Activated CD8-positive, alpha-beta memory T cell treated with anti-CD3 and anti-CD28 coated beads for 1 hour (primary cell): ENCODE measurements at places on chromosomes 4 and X.

GRCh38 chr4:66475596-66475995, 805.3 kb upstream of the EPHA5 start:
- no peak for DNase-seq

- DNase-seq: no peak
These were observed at the start of gene GUCY1A1 for GRCh38 chr4:155666344-155667221. TSS of gene GUCY1A1 (plus strand) at chr4:155666848. CDS start at chr4:155696868, 30,020 bp downstream.

- no peak for DNase-seq
These were observed 95.3 kb upstream of the EGFL6 start for GRCh38 chrX:13474164-13474516.

- DNase-seq: no peak
These were observed 102.6 kb upstream of the PRKX start for GRCh38 chrX:3815896-3816664.

GRCh38 chrX:19846995-19847790, 40.2 kb downstream of the SH3KBP1 start:
- DNase-seq: no peak

DNA sequence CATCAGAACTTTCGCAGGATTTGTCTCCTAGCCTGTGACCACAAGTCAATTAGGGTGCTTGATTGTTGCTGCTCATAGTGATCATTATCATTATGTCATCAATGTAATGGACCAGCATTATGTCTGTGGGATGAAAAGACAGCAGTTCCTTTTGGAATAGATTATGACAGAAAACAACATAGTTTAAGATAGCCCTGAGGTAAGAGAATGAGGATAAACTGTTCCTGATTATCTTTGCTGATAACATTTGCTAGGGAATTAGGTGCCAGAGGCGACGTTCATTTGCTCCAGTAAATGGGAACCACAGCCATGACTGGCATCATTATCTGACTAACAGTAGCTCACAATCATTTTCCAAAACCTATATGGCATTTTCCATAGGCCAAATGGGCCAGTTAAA, 12.7 kb upstream of the THOC2 start:
- DNase-seq: no peak

DNA sequence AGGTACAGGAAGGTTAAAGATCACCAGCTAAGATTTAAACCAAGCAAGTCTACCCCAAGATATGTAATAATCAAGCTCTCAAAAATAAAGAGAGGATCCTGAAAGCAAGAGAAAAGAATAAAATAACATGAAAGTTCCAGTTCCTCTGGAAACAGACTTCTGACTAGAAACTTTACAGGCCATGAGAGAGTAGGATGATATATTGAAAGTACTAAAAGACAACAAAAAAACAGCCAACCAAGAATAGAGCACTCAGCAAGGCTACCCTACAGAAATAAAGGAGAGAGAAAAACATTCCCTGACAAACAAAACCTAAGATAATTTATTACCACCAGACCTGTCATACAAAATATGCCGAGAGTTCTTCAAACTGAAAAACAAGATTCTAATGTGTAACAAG, 450.5 kb downstream of the ARAP2 start:
- DNase-seq: no peak

DNA sequence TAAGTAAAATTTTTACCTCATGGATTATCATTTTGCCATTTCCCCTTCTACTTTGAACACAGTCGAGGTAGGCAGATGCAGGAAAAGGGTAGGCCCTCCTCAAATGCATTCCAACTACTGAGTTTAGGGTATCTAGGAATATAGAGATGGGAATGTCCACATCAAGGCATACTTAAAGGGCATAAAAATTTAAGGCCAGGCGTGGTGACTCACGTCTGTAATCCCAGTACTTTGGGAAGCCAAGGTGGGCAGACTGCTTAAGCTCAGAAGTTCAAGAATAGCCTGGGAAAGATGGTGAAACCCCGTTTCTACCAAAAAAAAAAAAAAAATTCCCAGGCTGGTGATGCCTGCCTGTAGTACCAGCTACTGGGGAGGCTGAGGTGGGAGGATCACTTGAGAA, 146.5 kb downstream of the PDGFC start:
- DNase-seq: no peak

GRCh38 chrX:94850811-94851210, 1176.8 kb downstream of the FAM133A start:
- DNase-seq: no peak

DNA sequence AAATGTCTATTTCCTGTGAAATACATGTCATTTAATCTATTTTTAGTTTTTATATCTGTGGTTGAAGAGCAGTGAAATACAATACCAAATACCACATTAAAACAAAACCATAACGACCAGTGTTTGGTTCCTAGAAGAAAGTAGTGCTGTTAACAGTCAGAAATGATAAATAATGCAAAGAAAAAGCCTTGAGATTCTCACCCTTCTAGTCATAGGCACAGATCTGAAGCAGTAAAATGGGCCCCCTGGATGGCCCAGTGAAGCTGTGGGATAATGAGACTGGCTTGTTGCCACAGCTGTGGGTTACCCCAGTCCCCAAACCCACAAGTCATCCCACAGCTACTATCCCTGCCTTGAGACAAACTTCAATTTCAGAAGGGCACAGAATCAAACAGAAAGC, 137.3 kb upstream of the RPL34 start:
- DNase-seq: no peak

DNA sequence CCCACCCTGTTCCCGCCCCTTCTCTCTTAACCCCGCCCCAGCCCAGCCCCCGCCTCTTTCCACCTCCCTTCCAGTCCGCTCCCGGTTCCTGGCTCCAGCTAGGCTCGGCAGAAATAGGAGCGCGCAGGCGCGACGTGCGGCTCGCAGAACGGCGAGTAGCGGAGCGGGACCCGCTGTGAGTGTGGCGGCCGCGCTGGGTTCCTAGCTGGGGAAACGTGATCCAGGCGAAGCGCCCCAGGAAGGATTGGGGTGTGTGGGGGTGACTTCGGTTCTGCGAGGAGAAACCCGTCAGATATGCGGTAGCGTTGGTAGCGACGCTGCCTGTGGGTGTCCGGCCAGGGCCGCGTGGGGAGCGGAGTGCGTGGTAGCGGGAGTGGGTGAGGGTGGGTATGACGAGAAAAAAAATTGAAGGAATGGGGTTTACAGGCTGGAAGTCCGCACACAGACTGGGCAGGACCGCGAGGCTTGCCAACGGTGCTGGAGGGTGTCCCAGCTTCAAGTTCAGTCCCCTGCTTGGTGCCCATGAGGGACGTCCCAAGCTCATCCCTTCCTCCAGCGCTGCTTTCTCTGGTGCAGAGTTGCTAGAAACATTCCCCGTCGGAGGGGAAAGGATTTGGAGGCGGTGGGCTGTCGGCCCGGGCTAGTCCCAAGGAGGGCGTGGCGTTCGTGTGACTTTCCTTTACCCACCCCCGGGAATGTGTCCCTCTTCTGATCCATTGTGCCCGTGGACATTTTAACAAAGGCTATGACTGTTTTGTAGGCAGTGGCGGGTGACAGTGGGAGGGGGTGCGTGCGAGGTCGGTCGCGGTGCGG, at the start of gene PRRG1:
Gene PRRG1 (plus strand): TSS at position 144 of the 813 bp plus-strand sequence. CDS start 56,886 bp downstream, outside the sequence.
- DNase-seq: no peak

GRCh38 chrX:8341814-8342590, 122.6 kb upstream of the VCX3B start:
- no peak for DNase-seq

GRCh38 chrX:105636667-105637066, 185.7 kb upstream of the NRK start:
- DNase-seq: no peak

- no peak for DNase-seq
These were observed 475.5 kb downstream of the CCSER1 start for GRCh38 chr4:90602726-90603125.

- DNase-seq: no peak
These were observed 95.1 kb upstream of the BOD1L1 start for GRCh38 chr4:13722649-13723048.

GRCh38 chr4:94757192-94758140, at the start of gene BMPR1B:
TSS of gene BMPR1B (plus strand) at chr4:94757955. CDS start at chr4:95104425, 346,470 bp downstream.
- no peak for DNase-seq

DNA sequence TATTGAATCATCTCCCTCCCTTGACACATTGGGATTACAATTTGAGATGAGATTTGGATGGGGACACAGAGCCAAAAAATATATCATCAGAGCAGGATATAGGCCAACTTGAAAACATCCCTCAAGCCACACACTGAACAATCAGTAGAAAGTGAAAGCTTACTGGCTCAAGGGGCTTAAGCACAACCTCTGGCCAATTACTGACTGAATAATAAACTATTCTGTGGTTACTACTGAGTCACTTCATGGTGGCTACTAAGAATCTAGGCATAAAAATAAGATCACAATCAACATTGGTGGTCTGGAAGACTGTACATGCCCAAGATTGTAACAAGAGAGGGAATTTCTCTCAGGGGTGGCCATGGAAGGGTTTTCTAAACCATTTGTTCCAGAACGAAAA, 27.4 kb upstream of the GPR174 start:
- no peak for DNase-seq

DNA sequence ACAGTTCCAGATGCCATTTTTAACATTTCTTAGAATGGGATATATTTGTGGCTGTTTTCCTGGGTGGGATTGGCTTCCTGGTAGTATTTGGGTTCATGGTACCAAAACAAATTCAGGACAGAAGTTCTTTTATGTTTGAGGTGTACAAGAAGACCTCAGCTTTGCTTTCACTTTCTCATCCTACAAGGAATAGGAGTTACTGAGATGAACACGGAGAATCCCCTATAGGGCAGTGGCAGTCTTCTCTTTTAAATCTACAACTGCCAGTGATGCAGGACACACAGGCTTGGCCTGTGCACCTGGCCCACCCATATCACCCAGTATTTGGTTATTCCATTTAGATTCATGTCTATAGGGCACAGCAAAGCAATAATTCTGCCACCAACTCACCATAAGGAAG, 35.2 kb downstream of the SLC10A7 start:
- DNase-seq: no peak
